GM12864 (cell line): ENCODE measurements at places on chromosomes 2 and 18.

GRCh38 chr18:57220480-57220879 lies 73.6 kb downstream of the BOD1L2 start:
- DNase-seq, result no peak

DNA sequence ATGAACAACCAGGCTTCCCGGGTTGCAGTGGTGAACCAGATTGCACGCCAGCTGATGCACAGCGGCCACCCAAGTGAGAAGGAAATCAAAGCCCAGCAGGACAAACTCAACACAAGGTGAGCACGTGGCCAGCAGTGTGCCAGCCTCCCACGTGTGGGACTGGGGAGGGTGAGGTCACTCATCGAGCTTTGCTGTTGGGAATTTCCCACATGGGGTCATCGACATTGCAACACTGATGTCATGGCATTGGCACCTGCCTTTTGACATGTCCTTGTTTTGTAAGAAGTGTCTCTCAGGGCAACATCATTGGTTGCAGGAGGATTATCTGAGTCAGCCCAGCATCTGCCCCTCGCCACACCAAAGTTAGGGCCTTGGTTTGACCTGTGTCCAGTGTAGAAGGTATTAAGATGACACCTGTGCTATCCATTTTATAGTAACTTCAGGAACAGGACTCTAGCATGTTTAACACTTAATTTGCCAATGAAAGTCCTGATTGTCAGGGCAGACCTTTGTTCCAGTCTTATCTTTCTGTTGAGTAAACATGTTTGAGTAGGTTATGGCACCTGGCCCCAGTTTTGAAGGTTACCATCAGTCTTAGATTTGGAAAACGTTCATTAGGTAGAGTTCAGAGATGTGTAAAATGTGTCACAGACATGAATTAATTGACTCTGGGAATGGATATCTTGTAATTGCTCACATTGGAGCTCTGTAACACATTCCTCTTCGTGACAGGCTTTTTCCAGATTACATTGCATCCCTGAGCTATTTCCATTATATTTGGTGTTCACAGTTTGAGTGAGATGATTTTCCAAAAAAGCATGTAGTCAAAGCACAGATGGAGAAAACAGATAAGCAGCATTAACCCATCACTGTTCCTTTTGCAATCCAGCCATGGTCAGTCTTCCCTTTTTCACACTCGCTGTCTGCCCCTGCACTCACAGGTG lies 93.3 kb upstream of the EML6 start:
- no peak for DNase-seq

- no peak for DNase-seq
Measured at GRCh38 chr2:58699411-58699810, 458.3 kb upstream of the FANCL start.

DNA sequence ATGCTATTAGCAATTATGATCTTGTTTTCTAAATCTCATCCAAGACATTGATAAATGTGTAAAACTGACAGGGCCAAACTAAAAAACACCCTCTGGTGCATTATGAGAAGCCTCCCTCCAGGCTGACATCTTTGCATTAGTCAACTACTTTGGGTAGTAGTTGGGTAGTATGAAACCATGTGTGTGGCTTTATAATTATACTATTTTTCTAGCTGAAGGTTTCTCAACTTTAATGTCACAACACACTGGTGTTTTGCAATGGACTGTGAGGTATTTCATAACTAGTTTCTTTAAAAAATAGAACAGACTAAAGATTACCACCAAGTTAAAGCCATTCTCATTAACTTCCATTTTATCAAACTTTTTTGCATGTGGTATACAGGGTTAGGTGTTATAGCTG lies 73.1 kb upstream of the RBMS1 start:
- no peak for DNase-seq

- no peak for DNase-seq
Measured at GRCh38 chr2:145771525-145771924, 1251.6 kb upstream of the ZEB2 start.

DNA sequence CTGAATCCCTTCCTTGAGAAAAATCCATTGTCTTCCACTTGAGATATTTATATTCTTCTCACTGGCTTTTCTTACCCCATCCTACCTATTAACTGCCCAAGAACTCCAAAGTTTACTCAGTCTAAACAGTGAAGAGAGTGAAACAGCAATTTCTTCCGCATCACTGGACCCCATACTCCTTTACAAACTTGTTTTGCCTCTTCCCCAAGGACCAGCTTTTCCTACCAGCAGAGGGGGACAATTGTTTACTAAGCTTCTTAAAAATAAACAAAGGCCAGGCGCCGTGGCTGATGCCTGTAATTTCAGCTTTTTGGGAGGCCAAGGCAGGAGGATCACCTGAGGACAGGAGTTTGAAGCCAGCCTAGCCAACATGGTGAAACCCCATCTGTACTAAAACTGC lies 52.0 kb downstream of the LRATD1 start:
- DNase-seq, result no peak

GRCh38 chr18:49531678-49532153 lies 30.1 kb upstream of the LIPG start:
- no peak for DNase-seq

DNA sequence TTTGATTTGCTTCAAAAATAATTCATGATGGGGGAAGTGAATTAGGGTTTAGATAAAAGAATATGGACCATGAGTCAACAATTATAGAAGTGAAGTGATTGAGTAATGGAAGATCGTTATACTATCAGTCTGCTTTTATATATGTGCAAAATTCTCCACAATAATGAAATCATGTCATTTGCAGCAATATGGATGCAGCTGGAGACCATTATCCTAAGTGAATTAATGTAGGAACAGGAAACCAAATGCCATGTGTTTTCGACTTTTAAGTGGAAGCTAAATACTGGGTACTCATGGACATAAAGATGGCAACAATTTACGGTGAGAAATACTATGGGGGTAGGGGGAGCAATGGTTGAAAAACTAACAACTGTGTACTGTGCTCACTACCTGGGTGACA lies 144.7 kb upstream of the SRD5A2 start:
- no peak for DNase-seq

DNA sequence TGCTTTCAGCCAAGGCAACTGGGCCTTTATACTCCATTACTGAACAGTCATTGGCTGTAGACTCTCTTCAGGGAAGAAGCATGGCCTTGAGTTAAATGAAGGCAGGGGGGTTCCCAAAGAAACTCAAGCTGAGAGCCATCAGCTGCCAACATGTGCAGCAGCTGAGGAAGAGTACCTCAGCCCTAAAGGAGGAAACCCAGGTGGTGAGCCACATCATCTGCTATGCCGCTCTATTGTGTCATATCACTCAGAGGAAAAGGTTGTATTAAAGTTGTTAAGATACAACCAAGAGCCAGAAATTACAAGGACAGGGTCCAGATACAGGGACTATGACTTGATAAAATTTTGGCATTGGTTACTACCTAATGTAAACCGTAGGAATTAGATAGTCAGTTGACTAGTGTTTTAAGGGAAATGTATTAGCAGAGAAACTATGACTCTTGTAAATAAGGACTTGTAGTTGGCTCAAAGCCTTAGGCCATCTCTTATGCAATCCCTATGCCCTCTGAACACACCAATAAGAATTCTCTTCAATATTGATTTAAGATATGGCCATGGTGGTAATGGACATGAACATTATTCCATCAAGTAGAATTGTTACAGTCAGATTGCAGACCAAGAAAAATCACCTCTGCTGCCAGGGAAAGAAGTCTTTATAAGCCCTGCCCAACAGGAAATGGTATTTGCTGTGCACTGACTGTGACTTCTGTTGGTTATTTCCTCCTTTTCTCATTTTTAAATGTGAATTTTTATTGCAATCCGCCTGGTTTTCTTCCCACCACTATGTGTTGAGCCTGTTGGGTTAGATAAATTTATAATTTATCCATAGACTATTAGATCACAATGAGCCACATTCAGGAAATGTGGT lies 9.2 kb upstream of the LRPPRC start:
- DNase-seq, result no peak

DNA sequence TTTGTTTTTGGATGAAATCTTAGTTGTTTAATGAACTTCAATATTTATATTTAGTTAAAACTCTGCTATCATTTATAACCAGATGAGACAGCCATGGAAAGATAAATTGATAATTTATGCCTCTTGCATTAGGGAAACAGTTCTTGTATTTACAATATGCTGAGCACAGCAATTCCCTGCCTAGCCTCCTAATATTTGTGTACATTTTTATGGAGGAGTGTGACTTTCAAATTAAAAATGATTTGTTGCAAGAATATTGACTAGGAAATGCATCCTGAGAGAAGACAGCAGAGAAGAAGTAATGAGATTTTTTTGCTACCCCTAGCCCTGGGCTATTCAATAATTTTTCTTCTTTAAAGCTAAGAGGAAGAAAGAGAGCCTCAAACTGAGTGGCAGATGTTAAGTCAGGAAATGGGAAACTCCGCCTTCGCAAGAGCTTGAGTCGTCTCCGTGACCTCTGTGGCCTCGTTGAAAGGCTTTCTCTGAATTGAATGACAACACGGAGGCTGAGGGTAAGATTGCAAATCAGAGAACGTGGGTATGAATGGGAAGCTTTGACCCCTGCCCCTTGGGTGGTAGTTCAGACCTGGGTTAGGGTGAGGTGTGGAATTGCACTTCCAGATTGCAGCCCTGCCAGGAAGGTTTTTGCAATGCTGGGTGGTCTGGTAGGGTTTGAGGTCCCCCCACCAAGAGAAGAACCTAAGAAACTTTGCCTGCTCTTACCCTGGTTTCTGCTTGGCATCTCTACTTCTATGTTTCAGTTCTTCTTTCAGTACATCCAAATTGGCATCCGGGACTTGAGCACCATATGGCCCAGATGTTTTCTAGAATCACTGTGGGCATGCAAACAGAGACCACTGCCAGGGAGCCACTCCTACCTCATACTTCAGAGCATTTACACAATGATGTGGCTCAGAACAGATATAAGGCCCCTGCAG lies 210.3 kb upstream of the RBMS1 start:
- DNase-seq, result peak; percentile 65
